ENCODE measurements at places on chromosomes 2 and 18.

DNA sequence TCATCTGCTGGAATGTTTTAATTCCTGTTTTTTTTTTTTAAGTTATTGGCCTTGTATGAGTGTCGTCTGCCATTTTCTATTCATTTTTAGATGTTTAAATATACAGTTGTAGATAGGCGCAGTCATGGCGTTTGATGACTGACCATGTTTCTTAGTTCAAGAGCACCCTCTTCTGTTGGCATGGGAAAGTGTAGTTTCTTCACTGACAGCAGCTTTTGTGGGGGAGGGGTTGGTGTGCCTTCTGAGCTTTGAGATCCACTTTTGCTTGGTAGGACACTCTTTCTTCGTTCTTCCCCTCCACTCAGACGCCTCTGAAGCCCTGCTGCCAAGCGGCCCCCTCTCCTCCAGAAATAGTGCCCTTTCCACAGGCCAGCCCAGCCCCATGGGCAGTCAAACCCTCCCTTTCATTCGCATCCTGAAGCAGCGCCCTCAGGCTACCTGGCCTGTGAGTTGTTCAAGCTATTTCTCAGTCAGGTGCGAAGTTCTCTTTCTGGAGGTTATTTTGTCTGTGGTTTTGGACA is 492.0 kb downstream of the TNS1 start:
- DNase-seq, result no peak

DNA sequence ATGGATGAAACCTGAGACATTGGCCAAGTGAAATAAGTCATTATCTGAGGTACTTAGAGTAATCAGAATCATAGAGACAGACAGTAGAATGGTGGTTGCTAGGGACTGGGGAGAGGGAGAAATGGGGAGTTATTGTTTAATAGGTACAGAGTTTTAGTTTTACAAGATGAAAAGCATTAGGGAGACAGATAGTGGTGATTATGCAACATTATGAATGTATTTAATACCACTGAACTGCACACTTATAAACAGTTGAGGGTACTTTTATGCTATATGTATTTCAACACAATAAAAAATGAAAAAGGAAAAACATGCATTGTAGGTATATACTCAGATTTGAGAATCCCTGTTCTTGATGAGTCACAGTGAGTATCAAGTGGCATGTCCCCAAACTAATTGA is 59.7 kb downstream of the EPC2 start:
- DNase-seq, result no peak

DNA sequence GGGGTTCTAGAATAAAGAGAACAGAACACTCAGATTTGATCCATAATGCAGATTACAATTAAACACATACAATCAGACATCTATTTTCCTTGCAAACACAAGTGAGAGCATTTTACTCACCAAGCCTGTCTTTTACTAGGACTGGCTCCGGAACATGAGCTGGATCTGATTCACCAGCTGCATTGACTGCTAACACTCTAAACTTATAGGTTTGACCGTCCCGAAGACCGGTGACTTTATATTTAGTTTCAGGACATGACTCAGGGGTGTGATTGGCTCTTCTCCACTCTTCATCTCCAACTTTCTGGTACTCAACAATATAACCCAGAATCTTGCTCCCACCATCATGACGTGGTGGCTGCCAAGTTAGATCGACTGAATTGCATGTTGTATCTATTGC is 112.4 kb downstream of the PLEKHA3 start:
- no peak for DNase-seq

GRCh38 chr2:12091201-12091806 is 344.9 kb downstream of the LPIN1 start:
- DNase-seq, result no peak

DNA sequence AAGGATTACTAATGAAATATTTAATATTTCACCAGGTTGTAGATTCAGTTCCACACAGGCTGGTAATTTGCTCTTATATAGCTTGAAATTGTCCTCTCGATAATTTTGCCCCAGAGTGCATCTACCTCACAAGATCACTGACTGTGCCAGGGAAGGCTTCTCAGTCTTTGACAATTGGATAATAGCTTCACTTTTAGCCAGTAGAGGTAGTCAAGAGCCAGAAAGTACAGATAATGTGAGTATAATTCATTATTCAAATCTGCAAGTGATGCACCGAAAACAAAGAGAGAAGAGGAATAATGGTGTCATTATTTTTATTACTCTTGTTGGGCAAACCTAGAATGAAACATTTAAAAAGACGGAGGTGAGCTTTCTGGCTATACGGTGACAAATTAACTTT is 292.8 kb downstream of the EN1 start:
- DNase-seq, result no peak

DNA sequence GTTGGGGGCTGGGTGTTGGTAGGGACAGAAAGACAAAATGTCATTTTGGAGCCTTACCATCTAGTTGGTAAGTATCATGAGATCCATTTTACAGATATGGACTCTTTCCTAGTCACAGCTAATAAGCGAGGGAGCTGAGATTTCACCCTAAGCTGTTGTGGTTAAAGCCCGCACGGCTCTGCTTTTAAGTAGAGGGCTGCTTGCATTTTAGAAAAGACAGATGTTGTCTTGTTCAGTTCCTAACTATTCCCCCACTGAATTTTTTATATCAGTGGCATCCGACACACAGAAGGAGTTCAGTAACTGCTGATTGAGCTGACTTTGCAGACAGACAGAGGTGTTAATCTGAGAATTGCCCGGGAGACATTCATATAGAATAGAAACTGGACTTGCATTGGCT is 3.7 kb downstream of the QPCT start:
- no peak for DNase-seq

DNA sequence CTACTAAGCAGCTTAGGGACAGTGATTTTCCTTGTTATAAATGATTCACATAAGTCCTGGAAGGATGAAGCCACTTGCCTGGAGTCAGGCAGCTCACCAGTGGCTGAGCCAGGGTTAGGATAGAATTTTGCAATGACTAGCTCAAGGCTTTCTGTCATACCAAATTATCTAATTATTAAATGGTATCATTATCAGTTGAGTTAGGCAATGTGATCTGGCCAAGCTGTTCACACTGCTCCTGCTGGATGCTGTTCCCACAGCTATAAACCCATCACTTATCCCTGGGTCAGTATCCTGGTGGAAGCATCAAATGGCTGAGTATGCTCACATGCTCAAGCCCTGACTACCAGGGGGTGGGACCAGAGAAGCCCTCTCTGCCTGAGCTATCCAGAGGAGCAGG is 235.2 kb downstream of the MTX2 start:
- no peak for DNase-seq

DNA sequence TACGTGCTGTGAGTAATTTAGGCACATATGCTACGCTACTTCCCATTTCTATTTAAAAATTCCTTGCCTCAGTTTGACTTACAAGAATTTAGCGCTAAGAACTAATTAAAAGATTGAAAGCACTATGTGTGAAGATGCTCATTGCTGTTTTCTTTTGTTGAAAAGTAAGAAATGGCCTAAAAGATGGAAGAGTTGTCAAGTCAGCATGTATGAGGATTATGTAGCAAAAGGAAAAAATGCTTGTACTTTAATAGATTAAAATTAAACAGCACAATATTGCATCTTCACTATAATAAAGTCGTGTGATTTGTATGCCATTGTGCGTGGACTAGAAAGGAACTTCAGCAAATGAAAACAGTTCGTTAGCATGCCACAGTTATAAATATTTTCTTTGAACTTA is 77.0 kb downstream of the COX7A2L start:
- no peak for DNase-seq

DNA sequence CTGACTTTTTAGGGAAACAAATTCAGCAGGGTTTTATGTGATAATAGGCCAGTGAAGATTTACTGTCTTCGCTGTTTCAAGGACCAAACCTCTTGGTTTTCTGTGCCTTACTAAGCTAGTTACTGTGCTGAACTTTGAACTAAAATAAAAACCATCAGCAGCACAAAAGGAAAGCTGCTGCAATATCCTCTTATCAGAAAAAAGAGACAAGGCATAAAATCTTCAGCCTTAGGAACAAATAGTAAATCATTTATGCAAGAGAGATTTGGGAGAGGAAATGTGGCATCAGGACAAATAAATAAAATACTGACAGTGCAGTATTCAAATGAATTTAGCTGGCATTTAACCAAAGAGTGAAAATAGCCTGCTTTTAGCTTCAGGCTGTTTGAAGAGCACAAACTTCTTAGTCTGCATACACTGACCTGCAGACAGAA is 64.1 kb upstream of the EHBP1 start:
- DNase-seq, result no peak

DNA sequence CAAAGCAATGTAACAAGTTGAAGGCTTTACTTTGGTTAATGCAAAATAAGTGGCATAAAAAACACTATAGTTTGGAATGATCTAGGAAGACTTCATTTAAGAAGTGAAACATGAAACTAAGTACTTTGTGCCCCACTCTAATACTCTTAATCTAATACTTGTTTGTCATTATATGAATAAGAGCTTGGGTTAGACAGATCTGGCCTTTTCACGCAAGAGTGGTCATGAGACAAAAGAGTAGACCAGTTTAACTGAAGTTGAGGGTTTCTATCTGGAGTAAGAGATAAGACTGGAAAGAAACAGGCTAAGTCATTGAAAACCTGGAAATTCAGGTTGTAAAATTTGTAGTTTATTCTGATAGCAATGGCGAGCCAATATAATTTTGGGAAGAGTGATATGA is 2.8 kb downstream of the SLC30A6 start:
- no peak for DNase-seq

DNA sequence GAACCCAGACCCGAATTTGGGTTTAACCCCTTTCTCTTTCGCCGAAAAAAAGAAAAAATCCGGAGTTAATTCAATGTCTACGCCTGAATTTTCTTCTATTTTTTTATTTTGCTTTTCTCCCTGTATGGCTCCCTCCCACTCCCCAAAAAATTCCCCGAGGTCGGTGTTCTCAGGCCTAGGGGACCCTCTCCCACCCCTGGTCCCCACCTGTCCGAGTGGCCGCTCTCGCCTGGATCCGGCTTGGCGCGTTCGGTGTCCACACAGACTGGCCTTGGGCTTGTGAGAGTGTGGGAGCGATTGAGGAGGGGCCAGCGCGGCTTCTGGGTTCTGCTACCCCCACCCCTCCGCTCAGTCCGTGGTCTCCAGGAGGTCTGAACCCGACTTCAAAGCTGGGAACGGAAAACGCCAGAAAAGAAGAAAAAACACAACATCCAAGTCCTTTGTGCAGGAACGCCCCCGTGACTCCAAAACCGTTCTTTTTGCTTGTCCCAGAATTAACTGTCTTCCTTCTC is 5.7 kb upstream of the EN1 start:
- DNase-seq, result no peak

DNA sequence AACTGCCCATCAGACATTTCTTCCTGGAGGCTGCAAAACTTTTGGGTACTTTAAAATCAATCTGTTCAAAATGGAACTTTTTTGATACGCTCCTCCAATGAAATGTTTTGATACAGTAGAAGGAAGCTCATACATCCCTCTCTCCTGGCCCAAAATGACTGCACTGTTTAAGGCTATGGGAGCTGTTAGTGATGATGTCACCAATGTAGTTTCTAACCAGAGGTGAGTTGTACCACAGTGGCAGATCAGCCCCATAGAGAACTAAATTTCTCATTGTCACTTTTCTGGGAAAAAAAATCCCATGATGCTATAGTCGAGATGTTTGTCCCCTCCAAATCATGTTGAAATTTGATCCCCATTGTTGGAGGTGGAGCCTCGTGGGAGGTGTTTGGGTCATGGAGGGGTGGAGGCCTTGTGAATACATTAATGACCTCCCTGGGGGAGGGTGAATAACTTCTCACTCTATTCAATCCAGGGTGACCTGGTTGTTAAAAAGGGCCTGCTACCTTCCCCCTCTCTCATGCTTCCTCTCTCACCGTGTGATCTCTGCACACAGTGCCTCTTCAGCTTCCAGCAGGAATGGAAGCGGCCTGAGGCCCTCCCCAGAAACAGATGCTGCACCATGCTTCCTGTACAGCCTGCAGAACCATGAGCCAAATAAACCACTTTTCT is 117.4 kb upstream of the NPAS2 start:
- no peak for DNase-seq

GRCh38 chr2:120847700-120848321 is 112.1 kb downstream of the GLI2 start:
- no peak for DNase-seq

GRCh38 chr2:13669607-13670006 is 952.9 kb downstream of the TRIB2 start:
- DNase-seq, result no peak

DNA sequence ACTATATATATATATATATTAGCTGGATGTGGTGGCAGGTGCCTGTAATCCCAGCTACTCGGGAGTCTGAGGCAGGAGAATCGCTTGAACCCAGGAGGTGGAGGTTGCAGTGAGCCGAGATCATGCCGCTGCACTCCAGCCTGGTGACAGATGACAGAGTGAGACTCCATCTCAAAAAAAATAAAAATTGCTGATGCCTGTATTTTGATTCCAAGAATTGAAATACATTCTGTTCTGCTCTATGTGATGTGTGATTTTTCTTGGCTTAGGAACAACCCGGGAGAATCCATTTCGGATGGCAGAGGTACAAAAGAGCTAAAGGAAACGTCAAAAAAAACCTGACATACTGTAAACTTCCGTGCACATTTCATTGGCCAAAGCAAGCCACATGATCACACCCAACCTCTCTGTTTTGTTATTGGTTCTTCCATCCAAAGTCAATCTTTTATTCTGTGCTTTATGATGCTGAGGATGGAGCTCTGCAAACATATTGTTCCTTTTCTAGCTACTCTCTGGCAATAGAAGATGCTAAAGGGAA is 478.1 kb upstream of the MAP2 start:
- no peak for DNase-seq

DNA sequence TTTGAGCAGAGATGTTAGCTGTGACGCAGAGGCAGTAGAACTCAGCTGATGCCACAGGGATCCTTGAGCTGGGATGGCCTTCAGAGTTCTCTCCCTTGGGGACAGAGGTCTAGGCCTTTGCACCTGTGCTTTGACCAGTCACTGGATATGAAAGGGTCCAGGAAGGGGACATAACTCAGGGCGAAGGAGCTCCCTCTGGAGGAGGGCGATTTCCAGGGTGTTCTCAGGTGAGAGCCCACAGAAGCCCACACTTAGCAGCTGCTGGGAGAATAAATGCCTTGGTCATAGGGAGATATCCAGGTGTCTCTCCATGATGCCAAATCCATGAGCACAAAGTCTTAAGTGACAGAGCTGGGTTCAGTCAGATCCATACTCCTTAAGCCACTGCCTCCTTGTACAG is 369.2 kb downstream of the NYAP2 start:
- DNase-seq, result no peak

GRCh38 chr18:34873986-34874580 is 164.0 kb downstream of the DTNA start:
- DNase-seq, result no peak

- no peak for DNase-seq
Observed at GRCh38 chr2:150598383-150598782, 110.9 kb upstream of the RND3 start.

GRCh38 chr2:231640641-231641111 is 48.0 kb downstream of the TEX44 start:
- no peak for DNase-seq

- no peak for DNase-seq
Observed at GRCh38 chr2:235244255-235245220, 249.3 kb upstream of the AGAP1 start.

DNA sequence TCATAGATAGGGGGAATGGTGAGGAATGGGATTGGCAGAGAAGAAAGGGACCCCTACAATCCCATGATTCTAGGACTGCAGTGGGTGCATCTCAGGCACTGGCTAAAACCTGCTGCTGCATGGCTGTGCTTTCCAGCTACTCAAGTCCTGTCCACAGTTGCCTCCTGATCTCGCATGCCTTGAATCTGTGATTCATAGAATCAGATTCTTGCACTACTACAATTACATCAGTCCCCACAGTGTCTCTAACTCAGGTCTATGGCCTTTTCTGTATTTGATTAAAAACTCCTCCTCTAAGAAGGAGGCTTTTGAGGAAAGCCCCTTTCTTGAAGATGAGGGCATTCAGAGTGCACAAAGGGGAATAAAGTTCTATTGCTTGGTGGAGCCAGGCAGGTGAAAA is 117.4 kb downstream of the LRATD1 start:
- no peak for DNase-seq

Measured in T-helper 17 cell (primary cell).